NCI-H1694 treated with DMSO at 0.1 percent for 48 hours (cell line): ENCODE measurements at places on chromosomes 16 and 17.
A peak's percentile ranks its signal among the peaks of the same experiment; 100 is the strongest.

DNA sequence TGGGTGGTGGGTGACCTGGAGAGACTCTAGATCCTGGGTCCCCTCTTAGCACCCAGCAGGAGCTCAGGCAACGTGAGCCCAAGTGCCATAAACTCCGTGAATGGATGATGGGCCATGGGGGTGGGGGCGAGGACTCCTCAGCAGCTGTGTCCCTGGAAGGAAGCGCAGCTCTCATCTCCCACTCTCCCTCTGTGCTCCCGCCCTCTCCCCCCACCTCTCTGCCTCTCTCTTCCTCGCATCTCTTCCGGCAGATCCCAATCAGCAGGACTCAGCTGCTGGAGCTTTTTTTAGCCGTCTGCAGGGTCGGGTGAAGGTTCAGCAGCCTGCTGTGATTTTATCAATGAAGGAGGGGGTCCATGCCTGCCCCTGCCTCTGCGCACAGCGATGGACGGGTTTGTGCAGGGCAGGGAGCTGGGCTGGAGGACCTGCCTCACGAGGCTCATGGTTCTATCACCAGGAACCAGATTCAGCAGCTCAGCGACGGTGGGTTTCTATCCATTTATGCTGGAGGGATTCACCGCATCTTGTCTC is 8.3 kb downstream of the CCR7 start:
- no peak for DNase-seq

- no peak for DNase-seq
These were observed 27.8 kb upstream of the MEIOC start for GRCh38 chr17:44628243-44629188.

DNA sequence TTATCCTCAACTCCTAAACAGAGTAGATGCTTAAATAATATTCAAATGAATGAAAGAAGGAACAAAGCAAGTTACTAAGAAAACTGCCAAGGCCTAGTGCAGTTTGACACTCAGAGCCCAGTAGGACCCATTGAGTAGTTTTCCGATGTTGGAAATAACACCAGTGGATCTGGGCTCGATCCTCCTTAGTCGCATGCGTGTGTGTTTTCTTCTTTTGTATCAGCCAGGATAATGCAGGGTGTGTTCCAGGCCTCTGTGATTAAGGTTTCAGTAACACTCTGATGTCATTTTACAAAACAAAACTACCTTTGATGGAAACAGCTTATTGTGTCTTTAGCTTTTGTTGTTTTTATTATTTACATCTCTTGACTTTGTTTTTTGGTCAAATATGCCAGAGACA is 24.5 kb downstream of the KSR1 start:
- no peak for DNase-seq

DNA sequence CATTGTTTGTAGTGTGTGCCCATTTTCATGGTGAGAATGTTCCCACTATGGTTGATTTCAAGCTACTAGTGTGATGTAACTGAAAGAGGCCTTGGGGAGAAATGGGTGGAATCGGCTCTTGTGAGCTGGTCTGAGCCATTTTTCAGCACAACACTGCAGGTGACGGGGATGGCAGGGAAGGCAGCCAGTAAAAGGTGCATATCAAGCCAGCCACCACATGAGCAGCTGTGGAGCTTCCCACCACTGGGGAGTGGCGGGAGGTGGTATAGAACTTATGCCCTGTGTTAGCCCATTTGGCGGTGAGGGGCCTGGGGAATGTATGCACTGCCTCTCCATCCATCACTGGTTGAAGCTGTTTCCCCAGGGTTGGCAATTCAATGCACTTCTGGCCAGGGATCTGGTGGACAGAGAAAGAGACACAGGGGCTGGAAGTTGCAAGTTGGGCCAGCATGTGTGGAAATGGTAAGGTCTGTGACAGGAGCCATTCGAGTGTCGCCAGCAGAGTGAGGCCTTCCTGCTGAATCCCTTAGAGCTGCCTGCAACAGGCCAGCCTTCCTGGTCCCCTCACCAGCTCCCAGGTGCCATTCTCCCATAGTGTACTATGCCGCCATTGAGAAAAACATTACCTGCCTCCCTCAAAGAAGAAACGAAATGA is 31.7 kb upstream of the BRD7 start:
- DNase-seq = no peak

- no peak for DNase-seq
These were observed 527 bp upstream of the MGAT5B start for GRCh38 chr17:76867578-76868175.

DNA sequence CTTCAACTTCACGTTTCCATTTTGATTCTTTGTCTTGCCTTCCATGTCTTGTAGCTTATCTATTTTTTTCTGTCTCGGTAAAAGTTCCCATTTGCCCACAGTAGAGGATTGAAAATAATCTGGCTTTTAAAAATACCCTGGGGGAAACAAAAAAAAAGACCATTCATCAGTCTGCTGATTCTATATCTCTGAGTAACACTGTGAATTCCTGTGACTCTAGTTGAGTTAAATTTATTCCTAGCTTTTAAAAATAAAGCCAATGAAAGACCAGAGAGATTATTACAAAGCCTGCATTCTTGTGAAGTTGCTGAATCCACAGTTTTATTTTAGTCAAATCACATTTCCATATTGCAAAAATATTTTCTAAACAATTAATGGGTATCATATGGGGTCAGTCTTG is 532.3 kb downstream of the CDH13 start:
- no peak for DNase-seq

- DNase-seq = no peak
These were observed 21.0 kb downstream of the SLC7A6OS start for GRCh38 chr16:68289621-68290329.

- DNase-seq = no peak
These were observed 26.4 kb upstream of the NXPH3 start for GRCh38 chr17:49549311-49549605.

GRCh38 chr17:76219670-76220383 is 20.5 kb downstream of the RNF157 start:
- DNase-seq = no peak

DNA sequence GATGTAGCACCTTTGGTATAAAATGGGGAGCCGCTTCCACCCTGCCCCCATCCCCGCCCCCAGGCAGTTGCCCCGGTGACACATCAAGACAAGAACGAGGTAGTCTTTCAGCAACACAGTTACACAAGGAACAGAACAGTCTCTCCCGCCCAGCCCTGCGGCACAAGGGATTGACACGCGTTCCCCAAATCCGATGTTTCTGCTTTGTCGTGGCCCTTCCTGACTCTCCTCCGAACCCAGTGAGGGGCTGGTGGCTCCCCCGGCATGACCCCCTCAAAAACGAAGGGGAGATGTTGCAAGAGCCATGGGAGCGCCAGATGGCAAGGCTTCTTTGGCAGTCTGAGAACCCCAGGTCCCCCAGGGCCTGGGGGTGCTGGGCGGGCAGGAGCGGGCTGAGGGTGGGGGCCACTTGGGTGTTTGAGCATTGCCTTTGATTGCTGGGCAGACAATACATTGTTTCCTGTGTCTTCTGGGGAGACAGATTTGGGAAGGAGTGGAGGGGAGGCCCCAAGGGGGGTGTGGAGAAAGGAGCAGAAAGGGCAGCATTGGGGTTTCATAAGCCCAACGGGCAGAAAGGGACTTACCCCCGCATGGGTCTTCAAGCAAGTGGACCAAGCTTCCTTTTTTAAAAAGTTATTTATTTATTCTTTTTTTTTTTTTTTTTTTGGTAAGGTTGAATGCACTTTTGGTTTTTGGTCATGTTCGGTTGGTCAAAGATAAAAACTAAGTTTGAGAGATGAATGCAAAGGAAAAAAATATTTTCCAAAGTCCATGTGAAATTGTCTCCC is 16.6 kb downstream of the COL1A1 start:
- no peak for DNase-seq

GRCh38 chr16:1983544-1984346 is at the start of gene GFER:
Gene GFER (plus strand): TSS chr16:1984193. CDS start chr16:1984219, 26 bp downstream.
- peak; percentile 51 for DNase-seq

DNA sequence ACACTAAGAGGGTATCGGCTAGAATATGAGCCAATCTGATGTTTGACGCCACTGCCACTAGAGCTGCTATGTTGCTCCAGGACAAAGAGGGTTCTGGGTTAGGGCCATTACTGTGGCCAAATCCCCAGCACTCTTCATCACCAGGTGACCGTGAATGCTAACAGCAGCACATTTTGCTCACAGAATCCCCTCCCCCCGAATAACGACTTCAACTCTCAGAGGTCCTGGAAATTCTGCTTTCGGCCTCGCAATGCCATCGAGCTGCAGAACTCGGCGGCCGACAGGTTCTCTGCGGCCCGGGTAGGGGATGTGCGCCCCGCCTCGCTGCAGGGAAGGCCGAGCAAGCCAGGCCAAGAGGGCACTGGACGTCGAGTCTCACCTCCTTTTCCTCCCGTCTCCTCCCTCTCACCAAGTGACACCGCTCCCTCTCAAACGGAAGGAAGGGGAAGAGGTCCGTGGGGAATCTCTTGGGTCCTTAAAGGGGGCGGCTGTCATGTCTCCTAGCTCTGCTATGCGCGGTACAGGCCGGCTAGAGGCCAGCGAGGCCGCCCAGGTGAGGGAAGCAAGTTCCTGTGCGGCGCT is 31.9 kb downstream of the CDK5R1 start:
- DNase-seq = no peak

DNA sequence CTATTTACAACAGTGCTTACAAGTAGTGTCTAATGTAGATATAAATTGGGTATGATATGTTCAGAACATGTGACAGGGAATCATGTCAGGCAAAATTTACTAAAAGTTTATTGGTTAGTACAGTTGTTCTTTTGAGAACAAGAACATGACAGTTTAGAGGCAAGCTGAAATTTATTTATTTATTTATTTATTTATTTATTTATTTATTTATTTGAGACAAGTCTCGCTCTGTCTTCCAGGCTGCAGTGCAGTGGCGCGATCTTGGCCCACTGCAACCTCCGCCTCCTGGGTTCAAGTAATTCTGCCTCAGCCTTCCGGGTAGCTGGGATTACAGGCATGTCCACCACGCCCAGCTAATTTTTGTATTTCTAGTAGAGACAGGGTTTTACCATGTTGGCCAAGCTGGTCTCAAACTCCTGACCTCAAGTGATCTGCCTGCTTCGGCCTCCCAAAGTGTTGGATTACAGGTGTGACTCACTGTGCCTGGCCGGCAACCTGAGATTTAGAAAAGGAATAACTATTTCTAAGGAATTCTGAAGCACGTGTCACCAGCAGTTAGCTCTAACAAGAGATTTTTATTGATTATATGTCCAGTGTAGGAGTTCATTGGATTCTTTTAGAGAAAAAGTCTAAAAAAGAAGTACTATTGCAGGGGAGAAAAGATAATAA is 24.9 kb downstream of the MRTFB start:
- no peak for DNase-seq

GRCh38 chr16:75111961-75112733 is 4.4 kb downstream of the LDHD start:
- DNase-seq = no peak

GRCh38 chr16:49972961-49973360 is 52.1 kb upstream of the CNEP1R1 start:
- no peak for DNase-seq

DNA sequence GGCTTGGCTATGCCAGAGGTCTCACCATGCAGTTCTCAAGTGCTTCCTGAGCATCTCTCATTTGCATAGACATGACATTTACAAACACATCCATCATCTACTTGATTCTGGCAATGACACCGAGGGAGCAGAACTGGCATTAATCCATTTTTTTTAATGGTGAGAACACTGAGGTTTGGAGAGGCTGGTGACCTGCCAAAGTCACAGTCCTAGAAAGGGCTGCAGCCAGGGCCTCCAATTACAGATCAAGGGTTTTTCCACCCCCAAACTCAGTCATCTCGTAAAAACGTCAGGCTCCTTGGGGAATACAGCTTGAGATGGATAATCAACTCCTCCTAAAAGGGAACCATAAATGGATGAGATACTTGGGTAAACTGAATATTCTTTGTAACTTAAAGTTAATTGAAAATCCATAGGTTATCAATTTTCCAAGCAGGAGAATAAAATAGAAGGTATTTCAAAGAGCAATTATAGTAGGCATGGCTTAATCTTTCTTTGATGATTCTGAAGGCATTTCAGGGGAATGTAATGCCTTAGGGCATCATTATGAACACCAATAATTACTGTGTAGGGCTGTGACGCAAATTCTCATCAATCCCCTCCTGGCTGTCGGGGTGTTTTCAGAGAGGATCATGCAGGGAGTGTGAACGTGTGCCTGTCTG is 9.4 kb upstream of the MEOX1 start:
- DNase-seq = peak; percentile 40

GRCh38 chr17:33120103-33120502 is 128.5 kb downstream of the SPACA3 start:
- DNase-seq = no peak

- DNase-seq = no peak
These were observed 8.6 kb downstream of the NUDT16L1 start for GRCh38 chr16:4701791-4702465.

DNA sequence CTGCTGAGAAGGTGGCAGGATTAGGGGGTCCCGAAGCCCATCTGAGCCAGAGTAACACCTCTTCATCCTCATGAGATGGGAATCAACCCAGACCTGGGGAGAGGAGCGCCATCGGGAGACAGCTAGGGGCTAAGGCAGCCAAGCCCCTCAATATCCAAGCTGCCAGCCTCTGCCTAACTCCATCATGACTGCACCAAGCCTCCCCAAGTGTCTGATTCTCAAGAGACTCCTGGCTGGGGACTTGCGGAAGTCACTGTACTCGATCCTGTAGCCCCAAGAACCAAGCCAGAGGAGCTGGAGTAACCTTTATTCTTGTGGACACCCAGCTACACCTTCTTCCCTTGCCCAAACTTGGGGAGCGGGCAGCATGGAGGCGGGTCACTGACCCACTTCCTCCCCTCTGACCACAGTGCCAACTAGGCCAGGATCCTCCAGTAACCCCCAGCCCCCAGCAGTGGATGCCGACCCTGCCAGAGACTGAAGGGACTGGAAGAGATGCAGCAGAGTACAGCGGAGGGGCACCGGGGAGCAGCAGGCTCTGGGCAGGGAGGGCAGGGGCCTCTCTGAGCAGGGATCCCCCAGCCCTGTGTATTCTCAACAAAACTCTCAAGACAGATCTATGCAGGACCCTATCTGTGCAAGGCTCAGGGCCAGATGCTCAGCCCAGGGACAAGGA is 13.3 kb downstream of the HDAC5 start:
- no peak for DNase-seq

DNA sequence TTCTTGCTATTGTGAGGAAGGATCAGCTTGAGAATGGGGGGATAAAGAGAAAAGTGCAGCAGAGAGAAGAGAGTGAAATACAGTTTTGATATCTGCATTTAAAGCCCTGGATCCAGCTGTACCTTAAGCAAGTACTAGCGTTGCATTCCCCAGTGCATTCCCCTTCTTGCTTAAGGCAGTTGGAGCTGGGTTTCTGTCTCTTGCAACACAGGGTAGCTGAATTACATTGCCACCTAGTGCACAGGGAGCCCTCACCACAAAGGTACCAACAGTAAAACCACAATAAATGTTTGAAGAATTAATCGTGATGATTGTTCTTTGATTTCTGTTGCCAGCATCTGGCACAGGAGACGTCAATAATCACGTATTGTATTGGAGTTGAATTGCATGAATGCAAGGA is 588.7 kb downstream of the RBFOX1 start:
- peak; percentile 3 for DNase-seq

GRCh38 chr17:18963126-18964017 is 11.4 kb downstream of the SLC5A10 start:
- no peak for DNase-seq

- DNase-seq = no peak
These were observed 14.5 kb downstream of the OTOP3 start for GRCh38 chr17:74950207-74950606.

- no peak for DNase-seq
These were observed 69.7 kb upstream of the CHMP6 start for GRCh38 chr17:80921741-80922579.

GRCh38 chr16:12588510-12588909 is 215.2 kb downstream of the CPPED1 start:
- no peak for DNase-seq

GRCh38 chr17:10156077-10156435 is 42.4 kb downstream of the GAS7 start:
- DNase-seq = no peak

- no peak for DNase-seq
These were observed 6.3 kb downstream of the CCL11 start for GRCh38 chr17:34291721-34292348.
